ENCODE measurements at places on chromosomes 16 and 17. TPM values are rescaled to one million over a fixed set of nuclear protein-coding genes. Genes with fewer than 3 reads are reported as not detected.

Gene KRTAP9-2
- total RNA-seq, result not detected

DNA sequence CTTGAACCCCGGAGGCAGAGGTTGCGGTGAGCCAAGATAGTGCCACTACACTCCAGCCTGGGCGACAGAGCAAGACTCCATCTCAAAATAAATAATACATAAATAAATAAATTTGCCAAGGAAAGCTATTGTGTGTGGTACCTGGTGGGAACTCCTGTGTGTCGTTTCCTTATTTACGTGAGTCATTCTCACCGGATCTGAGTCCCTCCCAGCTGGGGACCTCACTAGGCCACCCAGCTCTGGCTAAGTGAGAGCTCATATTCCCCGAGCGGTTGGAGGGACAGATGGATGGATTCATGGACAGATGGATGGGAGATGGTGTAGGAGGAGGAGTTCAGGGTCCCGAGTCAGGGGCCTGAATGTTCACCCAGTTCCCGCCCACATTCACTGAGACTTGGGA, 22.9 kb upstream of the C1QL1 start:
- no peaks in the 10 kb centered on the region for H3K4me1 ChIP-seq
- no peak overlapping the region for H3K4me3 ChIP-seq
- no peak for DNase-seq
- H3K27me3 ChIP-seq, result peaks cover 33% of the 10 kb centered on the region
- H3K36me3 ChIP-seq, result no peaks in the 10 kb centered on the region
- H3K27ac ChIP-seq, result no peak overlapping the region

DNA sequence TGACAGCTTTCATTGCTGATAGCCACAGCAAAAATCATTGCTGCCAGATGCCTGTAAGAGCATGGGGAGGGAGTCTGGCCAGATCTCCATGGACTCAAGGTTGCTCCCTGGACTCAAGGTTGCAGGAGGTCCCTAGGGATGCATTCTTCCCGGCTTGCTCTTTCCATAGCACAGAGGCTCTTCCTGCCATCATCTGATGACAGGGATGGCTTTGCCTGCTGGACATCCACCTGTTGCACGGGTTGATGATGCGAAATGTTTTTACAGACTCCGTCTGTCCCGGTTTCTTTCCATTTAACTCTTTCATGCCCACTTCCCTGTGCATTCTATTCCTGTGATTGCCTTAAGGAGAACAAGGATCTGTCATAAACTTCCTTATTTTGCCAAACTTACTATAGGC, 115.6 kb upstream of the HSBP1 start:
- no peak overlapping the region for H3K4me3 ChIP-seq
- no peaks in the 10 kb centered on the region for H3K27me3 ChIP-seq
- no peak overlapping the region for H3K27ac ChIP-seq
- DNase-seq, result no peak

Gene SCN4A
- total RNA-seq, result 0.14 TPM

DNA sequence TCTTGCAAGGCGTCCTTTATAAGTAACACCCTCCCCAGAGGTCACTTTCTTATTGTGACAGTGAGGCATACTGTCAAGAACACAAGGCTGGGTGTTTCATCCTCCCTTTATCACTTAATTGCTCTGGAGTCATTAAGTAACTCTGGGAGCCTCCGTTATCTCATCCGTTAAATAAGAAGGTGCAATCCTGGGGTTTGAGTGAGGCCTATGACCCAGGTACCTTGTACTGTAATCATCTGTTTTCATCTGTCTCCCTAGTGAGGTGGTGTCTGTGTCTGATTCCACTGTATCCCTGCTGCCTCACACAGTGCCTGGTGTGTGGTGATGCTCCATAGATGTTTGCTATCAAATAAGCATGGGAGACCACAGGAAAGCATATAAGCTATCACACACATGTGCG, 17.7 kb downstream of the TNS4 start:
- no peaks in the 10 kb centered on the region for H3K36me3 ChIP-seq
- H3K27ac ChIP-seq, result no peak overlapping the region
- H3K4me3 ChIP-seq, result no peak overlapping the region
- H3K4me1 ChIP-seq, result peaks cover 14% of the 10 kb centered on the region
- DNase-seq, result no peak
- no peaks in the 10 kb centered on the region for H3K27me3 ChIP-seq

Gene EVI2B
- total RNA-seq, result 1.4 TPM

- H3K27me3 ChIP-seq, result no peaks in the 10 kb centered on the region
- no peaks in the 10 kb centered on the region for H3K36me3 ChIP-seq
- H3K27ac ChIP-seq, result no peak overlapping the region
- peaks cover 11% of the 10 kb centered on the region for H3K4me1 ChIP-seq
Observed at GRCh38 chr16:57196753-57197152, 10.6 kb downstream of the RSPRY1 start.

All from transverse colon (tissue), 4 donors.